ENCODE measurements at places on chromosomes 12 and 14.

DNA sequence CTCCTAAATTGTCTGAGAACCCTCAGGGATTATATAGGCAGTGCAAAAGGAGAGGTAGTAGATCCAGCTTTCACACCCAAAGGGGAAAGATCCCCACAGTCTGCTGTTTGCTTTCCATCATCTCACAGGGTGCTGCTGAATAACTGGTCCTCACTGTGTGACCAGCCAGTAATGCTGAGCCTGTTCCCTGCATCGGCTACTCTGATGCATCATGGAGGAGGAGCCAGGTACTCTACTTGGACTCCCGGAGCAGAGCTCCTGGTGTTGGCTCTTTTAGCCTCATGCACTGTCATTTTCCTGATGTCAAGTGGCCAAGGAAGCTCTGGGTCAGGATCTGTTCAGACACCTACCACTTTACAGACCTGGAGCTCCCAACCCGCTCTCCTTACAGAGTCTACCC is 127.4 kb upstream of the ATF1 start:
- no peak for DNase-seq

GRCh38 chr12:106954462-106955376 is 988 bp upstream of the TMEM263 start:
- DNase-seq = peak; percentile 24

- no peak for DNase-seq
Measured at GRCh38 chr12:9243999-9244649, 35.9 kb upstream of the PZP start.

GRCh38 chr14:89013098-89013504 is 188.7 kb downstream of the TTC8 start:
- DNase-seq = no peak

- DNase-seq = no peak
Measured at GRCh38 chr14:104928391-104929133, 3.9 kb downstream of the PLD4 start.

DNA sequence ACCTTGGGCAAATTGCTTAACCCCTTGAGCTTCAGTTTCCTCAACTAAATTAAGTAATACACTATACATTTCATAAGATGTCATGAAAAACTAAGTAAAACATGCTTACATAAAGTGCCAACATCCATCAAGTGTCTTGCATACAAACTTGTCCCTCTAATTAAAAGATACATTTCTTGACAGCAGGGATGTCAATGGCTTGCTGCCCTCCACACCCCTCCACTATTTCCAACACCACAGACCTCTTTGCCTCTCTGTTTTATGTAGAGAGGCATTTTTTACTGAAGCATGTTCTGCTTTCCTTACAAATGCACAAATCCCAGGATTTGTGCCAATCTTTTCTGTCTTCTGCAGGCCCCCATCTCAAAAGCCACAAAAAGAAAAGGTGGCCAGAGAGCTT is 89.0 kb upstream of the HOXC13 start:
- DNase-seq = no peak

- no peak for DNase-seq
Measured at GRCh38 chr12:12930633-12931219, 21.2 kb downstream of the GPRC5D start.

DNA sequence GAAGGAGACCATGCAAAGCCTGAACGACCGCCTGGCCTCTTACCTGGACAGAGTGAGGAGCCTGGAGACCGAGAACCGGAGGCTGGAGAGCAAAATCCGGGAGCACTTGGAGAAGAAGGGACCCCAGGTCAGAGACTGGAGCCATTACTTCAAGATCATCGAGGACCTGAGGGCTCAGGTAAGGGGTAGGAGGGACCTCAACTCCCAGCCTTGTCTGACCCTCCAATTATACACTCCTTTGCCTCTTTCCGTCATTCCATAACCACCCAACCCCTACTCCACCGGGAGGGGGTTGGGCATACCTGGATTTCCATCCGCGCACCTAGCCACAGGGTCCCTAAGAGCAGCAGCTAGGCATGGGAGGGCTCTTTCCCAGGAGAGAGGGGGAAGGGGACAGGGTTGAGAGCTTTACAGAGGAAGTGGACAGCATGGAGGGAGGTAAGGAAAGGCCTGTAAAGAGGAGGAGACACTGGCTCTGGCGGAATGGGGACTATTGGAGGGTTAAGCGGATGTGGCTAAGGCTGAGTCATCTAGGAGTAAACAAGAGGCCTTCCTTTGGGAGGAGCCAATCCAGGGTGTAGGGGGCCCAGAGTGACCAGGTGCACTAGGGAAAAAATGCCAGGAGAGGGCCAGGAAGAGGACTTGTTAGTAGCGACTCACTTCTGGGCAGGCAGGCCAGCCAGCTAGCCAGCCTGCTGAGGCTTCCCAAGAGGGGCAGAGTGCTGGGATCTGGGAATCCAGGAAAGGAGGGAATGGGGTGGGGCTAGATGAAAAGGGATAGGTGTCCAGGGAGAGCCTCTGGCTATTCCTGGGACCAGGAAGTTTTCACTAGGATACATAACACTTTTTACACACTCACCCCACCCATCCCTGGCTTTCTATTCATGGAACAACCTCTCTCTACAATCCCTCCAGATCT is 754 bp downstream of the KRT18 start:
- DNase-seq = no peak

GRCh38 chr12:3592856-3593625 is 102.0 kb downstream of the PRMT8 start:
- DNase-seq = no peak

DNA sequence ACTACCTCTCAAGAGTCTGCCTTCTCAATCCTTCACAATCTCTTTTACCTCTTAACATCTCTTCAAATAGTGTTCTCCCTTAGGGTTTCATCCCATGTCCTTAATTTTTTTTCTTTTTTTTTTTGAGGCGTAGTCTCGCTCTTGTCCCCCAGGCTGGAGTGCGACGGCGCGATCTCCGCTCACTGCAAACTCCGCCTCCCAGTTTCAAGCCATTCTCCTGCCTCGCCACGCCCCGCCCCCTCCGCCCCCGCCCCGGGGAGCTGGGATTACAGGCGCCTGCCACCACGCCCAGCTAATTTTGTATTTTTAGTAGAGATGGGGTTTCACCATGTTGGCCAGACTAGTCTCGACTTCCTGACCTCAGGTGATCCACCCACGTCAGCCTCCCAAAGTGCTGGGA is 7.0 kb upstream of the BCAT1 start:
- no peak for DNase-seq

DNA sequence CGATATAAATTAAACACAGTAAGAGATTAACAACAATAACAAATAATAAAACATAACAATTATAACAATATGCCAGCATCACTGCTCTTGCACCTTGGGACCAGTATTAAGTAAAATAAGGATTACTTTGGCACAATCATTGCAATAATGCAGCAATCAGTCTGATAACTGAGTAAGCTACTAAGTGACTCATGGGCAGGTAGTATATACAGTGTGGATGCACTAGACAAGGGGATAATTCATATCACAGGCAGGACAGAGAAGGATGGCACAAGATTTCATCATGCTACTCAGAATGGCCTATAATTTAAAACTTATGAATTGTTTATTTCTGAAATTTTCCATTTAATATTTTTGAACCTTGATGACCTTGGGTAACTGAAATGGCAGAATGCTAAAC is 290.7 kb downstream of the ALG10B start:
- DNase-seq = no peak

GRCh38 chr14:30158299-30158698 is 230.7 kb upstream of the PRKD1 start:
- DNase-seq = no peak

- no peak for DNase-seq
Measured at GRCh38 chr12:46480316-46480715, 107.7 kb upstream of the SLC38A2 start.

DNA sequence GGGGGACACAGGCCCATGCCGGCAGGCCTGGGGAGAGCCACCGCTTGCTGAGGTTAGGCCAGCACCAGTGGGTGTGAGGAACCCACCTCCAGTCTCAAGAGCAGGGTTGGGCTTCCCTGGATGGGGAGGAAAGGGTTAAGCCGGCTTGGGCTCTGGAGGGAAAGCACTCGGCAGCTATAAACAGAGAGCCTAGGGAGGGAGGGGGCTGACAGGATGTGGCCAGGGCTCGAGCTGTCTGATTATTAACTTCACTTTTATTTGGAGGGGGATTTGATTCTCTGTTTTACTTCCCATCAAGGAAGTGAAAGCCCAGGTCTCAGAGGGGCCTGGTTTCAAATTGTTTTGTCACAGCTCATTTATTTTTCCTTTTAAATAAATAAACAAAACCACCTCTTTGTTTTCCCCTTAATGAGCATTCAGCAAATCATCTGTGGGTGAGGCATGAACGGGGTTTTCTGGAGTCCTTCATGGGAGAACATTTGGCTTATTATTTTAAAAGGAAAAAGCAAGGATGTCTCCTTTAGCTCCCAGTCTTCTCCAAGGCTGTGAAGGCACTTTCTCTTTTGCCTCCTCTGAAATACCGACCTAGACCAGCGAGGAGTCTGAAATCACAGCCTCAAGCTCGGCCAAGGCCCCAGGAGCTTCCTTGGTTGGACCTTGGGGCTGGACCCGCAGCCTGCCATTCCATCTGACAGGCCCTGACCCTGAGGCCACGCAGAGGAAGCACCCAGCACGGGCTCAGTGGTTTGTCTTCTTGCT is 21.9 kb upstream of the ZFP36L1 start:
- peak; percentile 80 for DNase-seq

- no peak for DNase-seq
Measured at GRCh38 chr14:25411781-25412757, 362.1 kb upstream of the STXBP6 start.

DNA sequence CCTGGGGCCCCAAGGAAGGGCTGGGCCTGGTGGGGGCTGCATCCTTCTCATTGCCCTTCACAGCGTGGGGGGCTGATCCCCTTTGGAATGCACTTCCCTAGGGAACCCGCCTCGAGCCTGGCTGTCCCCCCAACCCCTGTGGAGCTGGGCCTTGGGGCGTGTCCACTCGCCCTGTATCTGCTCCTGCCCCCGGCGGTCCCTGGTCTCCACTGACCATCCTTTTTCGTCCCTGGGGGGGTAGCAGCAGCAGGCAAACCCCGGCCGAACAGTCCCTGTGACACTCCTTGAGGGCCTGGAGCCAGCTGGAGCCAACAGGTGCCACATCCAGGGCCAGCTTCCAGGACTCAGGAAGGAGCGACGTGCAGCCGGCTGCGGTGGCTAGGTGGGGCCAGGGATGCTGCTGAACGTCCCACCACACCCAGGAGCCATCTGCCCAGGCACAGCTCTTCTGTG is 9.4 kb upstream of the GPR132 start:
- DNase-seq = no peak

DNA sequence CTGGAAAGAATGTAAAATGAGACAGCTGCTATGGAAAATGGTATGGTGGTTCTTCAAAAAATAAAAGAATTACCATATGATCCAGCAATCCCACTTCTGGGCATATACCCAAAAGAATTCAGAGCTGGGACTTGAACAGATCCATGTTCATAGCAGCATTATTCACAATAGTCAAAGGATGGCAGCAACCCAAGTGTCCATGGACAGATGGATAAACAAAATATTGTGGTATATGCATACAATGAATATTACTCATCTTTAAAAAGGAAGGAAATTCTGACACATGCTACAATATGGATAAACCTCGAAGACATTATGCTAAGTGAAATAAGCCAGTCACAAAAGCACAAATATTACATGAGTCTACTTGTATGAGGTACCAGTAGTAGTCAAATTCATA is 9.1 kb downstream of the RAB2B start:
- no peak for DNase-seq

DNA sequence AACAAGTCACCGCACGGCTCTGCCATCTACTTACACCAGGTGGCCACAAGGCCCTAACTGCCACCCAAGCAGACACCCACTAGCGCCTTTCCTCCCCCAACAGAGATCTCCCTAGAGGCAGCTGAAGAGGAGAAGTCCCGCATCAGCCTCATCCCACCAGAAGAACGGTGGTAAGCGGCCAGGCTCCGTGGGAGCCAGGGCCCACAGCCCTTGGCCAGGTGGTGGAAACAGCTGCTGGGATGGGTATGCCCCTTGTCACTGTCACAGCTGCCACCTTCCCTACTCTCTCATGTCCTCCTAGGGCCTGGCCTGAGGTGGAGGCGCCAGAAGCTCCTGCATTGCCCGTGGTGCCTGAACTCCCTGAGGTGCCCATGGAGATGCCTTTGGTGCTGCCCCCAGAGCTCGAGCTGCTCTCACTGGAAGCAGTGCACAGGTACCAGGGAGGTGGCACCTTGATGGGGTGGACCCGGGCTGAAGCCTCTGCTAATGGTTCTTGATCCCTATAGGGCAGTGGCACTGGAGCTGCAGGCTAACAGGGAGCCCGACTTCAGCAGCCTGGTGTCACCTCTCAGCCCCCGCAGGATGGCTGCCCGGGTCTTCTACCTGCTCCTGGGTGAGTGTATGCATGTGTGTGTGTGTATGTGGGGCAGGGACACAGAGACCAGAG is 7.5 kb downstream of the REC8 start:
- no peak for DNase-seq

DNA sequence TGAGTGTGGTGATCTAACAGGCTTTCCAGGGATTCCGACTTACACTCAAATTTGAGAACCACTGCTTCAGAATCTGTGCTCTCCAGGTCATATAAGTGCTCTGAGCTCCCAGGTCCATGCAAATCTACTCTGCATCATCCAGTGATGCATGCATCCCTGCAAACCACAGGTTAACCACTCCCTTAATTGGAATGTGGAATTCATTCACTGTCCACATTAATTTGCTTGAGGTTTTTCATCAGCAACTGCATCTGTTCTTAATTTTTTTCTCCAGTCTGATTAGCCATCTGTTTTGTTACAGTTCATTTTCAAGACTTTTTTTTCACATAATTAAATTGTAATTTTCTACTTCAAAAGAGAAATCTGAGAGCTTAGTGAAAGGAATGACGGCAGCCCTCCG is 43.4 kb upstream of the RIN3 start:
- DNase-seq = no peak

GRCh38 chr14:48598458-48598857 is 923.1 kb upstream of the MDGA2 start:
- no peak for DNase-seq

DNA sequence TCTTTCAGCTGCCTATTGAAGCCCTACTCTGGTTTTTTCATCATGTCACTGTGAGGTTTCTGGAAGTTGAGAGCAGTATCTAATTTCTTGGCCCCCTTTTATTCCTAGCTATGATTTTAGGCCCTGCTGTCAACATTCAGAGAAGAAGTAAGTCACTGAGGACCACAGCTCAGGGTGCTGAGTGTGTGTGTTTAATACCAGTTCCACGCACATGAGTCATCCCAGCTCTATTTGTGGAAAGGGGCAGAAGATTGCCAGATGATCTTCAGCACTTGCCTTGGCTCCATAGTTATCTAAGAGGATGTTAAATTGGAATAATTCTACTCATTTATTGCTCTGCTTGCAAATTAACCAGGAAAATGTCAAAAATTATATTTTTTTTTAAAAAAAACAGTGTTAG is 65.5 kb upstream of the SLC38A4 start:
- no peak for DNase-seq

DNA sequence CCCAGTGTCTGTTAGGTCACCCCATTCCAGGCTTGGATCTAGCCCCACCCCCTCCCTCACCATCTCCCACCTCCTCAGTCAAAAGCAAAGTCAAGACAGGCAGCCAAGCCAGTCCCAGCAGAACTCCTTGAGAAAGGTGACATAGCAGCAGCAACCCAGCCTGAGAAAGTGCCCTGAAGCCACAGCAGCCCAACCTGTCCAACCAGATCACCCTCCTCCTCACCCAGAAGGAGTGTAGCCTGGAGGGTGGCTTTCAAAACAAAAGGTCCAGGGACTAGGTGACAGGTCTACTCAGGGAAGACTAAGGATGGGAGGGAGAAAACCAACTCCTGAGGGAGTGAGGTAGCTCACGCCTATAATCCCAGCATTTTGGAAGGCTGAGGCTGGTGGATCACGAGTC is 5.2 kb downstream of the RAB15 start:
- DNase-seq = no peak

Measured in natural killer cell (primary cell).